Fibroblast of skin of right quadriceps (primary cell): ENCODE measurements at places on chromosomes 3 and 15.
A peak's percentile ranks its signal among the peaks of the same experiment; 100 is the strongest.

DNA sequence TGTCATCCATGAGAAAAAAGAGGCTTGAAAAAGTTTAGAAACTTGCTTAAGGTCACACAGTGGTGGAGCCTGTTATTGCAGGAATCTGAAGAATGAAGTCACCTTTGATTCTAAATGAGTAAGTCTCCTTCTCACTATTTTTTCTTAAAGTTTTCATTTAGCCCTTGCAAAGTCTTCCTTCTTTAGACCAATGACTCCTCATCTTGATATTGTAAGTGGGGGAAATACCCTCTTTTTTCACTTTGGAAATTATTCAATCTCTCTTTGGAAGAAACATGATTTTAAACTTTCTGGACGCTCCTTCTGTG, 787 bp upstream of the SLMAP start:
- DNase-seq: peak; percentile 46

- peak; percentile 99 for DNase-seq
Observed at GRCh38 chr3:16124636-16125035, 49.8 kb upstream of the GALNT15 start.

DNA sequence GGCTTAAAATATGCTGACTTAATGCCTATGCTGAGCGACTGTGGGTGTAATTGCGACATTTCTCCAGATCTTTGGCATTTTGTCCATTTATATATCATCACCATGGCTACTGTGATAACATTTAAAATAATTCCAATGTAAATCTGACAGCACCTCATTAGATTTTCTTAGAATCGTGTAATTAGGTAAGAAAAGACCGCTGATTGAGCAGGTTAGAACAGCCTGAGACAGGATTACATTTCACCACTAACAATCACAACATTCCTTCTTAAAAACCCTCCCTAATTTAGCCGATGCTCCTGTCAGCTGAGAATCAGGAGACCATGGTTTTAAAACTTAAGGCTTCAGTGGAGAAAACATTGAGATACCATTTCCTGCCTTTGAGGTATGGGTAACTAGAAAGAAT, 455.3 kb upstream of the PDZRN3 start:
- peak; percentile 74 for DNase-seq

DNA sequence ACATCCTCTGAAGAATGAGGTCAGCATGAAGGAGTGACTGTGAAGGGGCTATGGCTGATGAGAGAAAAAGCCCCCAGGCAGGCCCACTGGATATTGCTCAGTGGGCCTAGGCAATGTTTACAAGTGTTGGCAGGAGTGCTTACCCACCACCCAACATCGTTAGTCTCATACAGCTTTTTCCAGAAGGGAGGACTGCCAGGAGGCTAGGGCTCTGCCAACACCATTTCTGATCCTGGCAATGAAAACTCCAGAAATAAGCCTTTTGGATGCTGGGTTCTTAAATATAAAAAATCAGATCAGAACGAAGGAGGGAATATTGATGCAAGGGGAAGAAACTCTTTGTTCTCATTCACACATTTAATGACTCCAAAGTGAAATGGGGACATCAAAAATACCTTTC, 189.1 kb downstream of the DCLK3 start:
- no peak for DNase-seq

DNA sequence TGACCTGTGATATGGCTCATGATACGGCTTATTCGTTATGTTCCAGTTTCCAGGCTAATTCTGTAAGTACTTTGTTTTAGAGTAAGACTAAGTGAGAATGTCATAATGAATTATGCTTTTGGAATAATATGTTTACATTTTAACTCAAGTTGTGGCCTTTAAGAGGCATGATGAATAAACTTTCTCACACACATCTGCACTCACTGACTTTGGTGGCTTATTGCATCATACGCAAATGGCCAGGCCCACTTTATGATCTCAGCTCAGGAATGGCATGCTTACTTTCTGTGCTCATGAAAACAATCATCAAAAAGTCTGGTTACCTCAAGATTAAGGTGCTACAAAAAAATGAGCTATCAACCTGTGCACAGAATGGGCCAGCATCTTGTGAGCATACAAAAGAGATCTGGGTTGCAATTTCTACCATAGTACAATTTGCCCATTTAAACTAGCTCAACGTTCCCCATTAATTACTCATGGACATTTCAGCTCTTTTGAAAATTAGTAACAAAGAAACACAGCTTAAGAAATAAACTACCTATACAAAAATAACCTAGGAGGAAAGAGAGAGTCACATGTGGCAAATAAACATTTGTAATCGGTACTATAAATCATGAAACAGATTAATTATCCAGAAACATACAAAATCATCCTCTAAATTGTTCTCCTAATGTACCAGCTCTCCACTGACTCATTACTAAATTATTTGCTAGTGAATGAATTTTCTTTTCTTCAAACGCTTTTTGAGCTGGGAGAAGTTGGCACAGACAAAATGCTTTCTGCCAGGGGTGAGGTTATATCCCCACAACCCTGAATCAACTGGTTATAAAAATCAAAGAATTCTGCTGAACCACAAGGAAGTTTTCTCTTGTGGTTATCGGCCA, 439.0 kb upstream of the ADAMTS9 start:
- DNase-seq: peak; percentile 76

- peak; percentile 76 for DNase-seq
Observed at GRCh38 chr15:59169251-59169708, 37.4 kb upstream of the LDHAL6B start.

GRCh38 chr3:50205413-50206276, 574 bp downstream of the SLC38A3 start:
- no peak for DNase-seq

GRCh38 chr15:45200799-45201556, 13.2 kb upstream of the SHF start:
- DNase-seq: peak; percentile 82

DNA sequence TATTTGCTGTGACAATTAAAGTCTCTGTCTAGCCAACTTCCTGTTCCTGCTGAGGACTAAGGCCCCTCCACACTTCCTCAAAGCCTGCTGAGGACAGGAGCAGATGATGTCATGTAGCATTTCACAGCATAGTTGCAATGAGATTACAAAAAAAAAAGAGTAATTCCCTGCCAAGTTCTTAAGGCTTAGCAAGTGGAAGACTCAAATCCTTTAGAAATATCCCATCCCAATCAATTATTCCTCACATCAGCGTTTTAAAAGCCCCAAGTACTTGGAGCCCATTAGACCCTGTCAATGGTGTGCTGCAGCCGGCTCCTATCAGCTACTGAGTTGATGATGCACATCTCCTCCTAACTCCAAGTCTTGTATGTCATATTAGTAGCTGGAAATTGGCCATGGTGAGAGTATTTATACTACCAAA, 51.7 kb downstream of the TRANK1 start:
- DNase-seq: peak; percentile 79
